HL-60 (cell line): ENCODE measurements at places on chromosomes 5 and 9.

- no peak for DNase-seq
Measured at GRCh38 chr5:18216016-18216415, 581.8 kb downstream of the TAF11L14 start.

DNA sequence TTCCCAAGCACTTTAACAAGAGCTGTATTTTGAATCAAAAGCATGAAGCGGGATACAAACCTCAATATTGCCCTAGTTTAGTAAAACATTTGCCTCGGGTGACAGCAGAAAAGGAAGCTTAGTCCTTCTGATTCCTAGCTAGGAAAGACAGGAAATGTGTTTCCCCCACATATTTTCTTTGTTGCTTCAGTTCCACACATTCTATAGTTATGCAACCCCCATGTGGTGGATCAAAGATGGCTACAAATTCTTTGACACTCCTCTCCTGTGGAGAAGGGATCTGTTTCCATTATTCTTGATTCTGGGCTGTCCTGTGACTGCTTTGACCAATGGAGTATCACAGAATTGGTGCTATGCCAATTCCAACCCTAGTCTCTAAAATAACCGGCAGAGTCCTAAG lies 89.1 kb upstream of the SLC30A5 start:
- no peak for DNase-seq

- no peak for DNase-seq
Measured at GRCh38 chr5:89996890-89997289, 412.7 kb downstream of the CETN3 start.

DNA sequence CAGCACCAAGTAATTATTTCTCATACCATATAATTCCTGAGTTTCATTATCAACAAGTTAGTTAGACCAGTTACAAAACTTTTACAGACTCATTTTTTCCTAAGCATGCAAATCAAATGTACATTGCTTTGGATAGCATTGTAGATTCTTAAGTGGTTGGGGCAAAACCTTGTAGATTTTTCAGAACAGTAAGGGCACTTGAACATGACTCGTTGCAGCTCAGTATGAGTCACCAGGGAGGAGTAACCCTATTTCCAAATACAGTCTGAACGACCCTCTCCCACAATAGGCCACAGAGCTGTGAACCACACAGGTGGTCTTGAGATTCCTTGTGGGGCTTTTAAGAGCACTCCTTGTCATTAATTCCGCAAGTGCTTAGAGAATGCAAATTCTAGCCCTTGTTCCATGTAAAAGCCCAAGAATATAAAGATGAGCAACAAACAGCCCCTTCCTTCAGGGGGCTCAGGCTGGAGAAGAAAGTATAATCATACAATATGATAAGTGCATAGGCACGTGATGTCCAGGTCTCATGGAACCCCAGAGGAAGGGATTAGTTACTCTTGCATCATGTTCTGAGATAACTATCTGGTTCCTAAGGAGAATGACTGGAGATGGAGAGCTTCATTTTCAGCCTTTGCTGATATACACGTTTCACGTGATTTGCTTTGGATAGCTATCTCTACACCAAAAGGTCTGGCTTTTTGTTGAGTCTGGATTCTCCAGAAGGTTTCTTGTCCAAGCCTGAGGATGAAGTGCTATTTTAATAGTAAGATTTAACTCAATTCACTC lies 295.7 kb downstream of the KCNN2 start:
- DNase-seq, result no peak

- no peak for DNase-seq
Measured at GRCh38 chr5:33308586-33308985, 132.2 kb upstream of the TARS1 start.

DNA sequence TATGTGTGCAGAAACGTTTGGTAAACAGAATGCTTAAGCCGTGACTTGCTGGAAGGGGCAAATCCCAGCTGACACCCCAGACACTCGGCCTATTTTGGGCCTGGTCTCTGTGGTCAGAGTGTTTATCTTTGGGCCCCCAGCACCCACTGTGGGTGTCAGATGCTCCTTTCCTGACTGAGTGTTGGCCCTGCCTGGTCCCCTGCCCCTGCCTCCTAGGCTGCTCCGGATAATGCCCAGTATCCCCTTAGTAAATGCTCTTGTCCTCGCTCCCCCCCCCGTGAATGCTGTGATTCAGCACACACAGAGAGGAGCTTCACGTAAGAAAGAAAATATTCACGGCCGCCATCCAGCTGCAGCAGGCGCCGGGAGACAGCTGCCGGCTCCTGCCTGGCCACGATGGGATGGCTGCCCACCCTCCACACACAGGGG lies 11.3 kb upstream of the ANGPTL2 start:
- no peak for DNase-seq

DNA sequence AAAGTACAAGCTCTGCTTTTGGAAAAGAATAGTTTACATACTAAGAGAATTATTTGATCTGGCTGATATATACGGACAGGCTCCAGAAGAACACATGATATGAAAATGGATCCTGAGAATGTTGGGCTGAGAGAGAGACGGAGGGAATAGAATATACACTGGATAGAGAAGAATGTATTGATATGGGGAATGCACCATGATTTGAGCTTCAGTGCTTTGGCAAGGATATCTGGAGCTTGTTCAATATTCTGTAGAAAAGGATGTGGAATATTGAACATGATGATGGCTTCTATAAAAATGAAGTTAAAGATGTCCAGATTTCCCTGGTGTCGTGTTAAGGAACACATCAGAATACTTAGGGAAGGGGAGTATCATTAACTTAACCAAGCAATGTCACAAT lies 280.5 kb upstream of the VLDLR start:
- no peak for DNase-seq

DNA sequence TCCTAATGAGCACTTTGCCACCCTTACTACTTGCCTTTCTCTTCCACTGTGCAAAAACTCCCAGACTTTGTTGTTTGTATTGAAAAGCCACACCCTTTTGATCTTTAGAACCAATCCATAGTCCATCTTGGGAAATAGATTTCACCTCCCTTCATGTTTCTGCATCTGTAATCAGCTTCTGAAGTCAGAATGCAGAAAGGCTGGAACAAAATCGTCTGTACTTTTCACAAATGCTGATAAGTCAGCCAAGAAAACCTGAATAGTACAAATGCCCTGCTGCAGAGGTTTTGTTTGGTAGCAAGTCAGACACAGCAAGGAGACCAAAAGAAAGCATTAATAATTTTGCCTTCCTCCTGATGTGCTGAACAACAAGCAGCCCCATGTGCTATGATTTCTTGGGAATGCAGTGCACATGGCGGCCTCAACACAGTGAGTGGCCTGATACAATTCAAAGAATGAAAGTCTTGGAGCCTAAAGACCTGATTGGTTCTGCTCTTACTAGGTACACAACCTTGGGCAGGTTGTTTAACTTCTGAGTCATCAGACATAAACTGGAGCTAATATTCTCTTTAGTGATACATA lies 59.2 kb upstream of the STK32A start:
- DNase-seq, result no peak

DNA sequence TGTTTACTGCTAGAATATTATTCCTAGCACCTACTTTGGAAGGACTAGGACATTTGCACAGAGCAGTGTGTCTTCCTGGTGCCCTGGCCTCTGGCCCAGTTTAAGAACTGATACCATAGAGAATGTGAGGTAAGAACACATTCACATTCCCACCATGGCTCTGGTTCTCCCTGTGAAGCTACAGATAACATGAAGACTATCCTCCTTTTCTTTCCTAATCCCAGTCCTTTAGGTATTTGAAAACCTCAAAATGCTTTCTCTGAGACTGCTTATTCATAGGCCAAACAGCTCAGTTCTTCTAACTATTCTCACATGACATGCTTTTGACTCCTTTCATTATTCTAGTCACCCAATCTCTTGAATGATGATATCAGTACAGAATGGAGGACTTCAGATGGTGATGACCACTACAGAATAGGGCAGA lies 11.9 kb downstream of the FAM219A start:
- DNase-seq, result no peak

DNA sequence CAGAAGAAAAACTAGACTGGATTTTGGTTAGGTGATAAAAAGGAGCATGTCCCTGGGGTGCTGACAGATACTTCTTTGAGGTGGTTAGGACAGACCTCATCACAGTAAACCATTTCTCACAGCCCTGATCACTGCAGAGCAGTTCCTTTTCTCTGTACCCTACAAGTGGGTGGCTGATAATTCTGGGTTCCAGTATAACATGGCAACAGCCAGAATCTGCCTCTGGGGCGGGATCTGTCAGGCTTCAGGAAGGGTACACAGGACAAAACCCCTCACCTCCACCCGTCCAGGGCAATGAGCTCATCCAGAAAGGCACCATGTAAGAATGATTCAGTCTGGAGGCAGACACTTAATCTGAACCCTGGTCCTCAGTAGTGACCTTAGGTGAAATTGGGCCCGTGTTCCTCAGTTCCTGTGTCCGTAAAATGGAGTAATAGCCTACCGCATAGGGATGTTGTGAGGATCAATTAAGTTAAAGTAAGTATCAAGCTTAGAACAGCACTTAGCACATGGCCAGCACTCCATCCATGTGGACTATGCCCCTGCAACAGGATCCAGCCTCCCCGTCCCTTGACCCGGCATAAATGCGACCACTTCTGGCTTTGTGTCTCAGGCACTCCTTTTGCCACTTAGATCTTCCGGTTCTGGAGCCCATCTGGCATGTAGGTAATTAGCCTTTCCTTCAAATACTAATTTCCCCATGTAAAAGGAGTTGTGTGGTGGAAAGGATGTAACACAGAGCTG lies 129.2 kb downstream of the LHFPL2 start:
- no peak for DNase-seq

DNA sequence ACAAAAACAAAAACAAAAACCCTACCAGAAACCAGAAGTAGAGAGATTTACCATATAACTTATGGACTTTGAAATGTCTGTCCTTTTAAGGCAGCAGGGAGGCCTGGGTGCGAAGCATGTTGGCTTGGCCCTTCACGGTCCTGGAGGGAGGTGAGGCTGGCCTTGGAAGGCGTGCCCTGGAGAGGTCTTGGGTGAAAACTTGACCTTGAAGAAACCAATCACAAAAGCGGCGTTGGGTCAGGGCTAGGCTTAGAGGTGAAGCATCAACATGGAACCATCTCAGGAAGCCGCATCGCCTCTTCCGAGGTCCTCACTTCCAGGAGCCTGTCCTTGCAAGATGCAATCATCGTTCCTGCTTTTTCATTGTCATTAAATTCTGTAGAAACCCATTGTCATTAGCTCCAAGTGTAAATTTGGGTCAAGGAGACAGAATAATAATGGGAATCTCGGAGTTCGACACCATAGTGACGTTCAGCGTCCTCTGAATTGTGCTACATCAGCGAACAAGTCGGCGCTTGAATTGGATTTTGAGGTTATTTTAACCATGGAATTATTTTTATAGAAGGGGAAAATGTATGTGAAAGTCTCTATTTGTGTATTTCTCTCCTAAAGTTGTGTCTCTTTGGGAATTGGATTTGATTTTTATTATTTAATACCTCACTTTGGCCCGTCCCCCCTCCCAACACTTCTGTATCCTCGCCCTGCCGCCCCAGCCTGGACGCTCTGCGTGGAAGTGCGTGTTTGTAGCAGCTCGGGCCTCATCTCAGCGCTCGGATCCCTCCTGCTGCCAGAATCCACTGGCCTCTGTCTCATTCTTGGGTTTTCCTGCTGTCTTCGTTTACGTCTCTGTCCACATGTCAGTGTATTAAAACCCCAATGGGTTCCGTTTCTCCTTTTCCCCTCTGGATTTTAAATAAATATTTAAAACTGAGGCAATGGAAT lies 11.1 kb upstream of the ORM1 start:
- no peak for DNase-seq

GRCh38 chr9:85987236-85987635 lies 46.3 kb downstream of the NAA35 start:
- no peak for DNase-seq

GRCh38 chr5:131534974-131535373 lies 100.1 kb downstream of the RAPGEF6 start:
- no peak for DNase-seq

GRCh38 chr5:78499485-78499884 lies 139.1 kb downstream of the SCAMP1 start:
- no peak for DNase-seq

- no peak for DNase-seq
Measured at GRCh38 chr5:6143523-6143922, 234.8 kb downstream of the MED10 start.

- DNase-seq, result no peak
Measured at GRCh38 chr5:124704594-124705284, 41.7 kb downstream of the ZNF608 start.

- peak; percentile 31 for DNase-seq
Measured at GRCh38 chr9:35826071-35826701, 2.3 kb downstream of the FAM221B start.

GRCh38 chr5:111820072-111820471 lies 63.1 kb upstream of the NREP start:
- no peak for DNase-seq

GRCh38 chr5:109660301-109660700 lies 29.4 kb upstream of the MAN2A1 start:
- DNase-seq, result no peak

DNA sequence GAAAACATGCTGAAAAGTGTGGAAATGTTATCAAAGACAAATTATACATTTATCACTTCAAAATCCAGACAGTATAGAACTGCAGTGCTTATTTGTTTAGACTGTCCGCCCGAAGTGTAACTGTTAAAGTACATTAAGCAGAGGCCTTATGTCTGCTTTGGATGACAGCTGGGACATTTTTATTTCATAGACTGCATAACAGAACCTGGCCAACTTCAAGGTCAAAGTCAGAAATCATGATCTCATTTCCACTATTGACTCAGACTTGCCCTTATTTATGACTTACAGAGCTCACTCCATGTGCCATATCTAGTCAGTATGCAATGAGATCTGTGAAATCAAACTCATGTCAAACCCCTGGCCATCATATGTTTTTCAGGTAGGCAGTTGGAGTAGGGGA lies 87.7 kb downstream of the RAB3C start:
- no peak for DNase-seq

DNA sequence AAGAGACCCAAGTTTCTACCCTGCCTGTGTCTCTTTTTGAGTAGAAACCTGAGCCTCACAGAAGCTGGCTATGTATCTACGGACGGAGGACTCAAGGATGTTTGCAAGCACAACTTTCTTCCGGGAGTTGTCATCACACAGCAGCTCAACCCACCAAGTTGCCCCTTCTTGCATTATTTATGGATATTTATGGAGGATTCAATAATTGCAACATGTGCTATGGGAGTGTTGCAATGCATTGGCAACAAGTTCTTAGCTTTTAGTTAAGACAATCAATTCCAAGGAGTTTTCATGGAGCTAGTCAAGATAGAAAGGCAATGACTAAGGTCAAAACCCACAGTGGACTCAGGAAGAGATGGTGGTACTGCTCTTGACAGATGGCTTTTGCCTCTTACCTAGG lies 336.9 kb downstream of the ENC1 start:
- DNase-seq, result no peak

GRCh38 chr9:122251351-122251750 lies 13.3 kb downstream of the RBM18 start:
- DNase-seq, result no peak

DNA sequence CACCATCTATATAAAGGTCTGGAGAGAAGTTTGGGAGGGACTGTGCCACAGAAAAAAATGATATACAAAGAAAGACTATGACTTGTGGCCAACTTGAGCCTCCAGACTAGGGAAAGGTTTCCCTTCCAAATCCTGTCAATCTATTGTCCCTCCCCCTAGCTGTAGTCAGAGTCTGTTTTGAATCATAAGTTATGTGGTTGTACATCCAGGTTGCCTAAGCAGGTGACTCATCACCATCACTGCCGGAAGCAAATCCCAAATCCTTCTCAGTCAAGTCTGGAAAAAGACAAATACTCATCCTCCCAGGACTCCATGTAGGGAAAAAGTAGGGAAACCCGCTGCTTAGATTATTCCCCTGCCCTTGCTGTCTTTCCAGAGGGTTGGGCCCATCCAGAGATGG lies 235.7 kb downstream of the CDK5RAP2 start:
- DNase-seq, result no peak
